ENCODE measurements at places on chromosomes 6 and 20. TPM values are rescaled to one million over a fixed set of nuclear protein-coding genes. Genes with fewer than 3 reads are reported as not detected.

DNA sequence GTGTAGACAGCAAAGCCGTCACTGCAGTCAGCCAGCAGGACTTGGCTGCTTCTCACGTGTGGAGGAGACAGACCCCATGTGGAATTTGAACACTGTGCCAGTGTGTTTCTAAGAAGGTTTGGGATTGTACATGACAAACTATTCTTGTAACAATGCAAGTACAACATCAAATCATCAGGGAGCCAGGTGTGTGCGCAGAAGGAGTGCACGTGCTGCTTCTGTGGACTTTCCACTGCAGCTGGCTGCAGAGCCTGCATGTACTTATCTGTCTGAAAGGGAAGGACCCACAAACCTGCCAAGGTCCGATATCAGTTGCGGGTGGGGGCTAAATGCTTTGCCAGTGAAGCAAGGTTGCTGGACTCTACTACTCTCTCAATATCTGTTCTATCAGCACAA, 211.6 kb downstream of the WDR27 start:
- no peak overlapping the region for H3K4me3 ChIP-seq
- no peaks in the 10 kb centered on the region for H3K4me1 ChIP-seq
- H3K36me3 ChIP-seq = no peaks in the 10 kb centered on the region

GRCh38 chr6:75273009-75273408, 11.6 kb downstream of the TMEM30A start:
- peaks cover 37% of the 10 kb centered on the region for H3K4me1 ChIP-seq
- H3K27me3 ChIP-seq = no peaks in the 10 kb centered on the region
- no peak overlapping the region for H3K4me3 ChIP-seq
- no peak for DNase-seq
- peak overlapping the region; percentile 55 for H3K27ac ChIP-seq

GRCh38 chr6:20433321-20433720, 31.6 kb downstream of the E2F3 start:
- H3K4me1 ChIP-seq = no peaks in the 10 kb centered on the region
- no peak overlapping the region for H3K27ac ChIP-seq
- no peak for DNase-seq
- no peaks in the 10 kb centered on the region for H3K27me3 ChIP-seq
- no peaks in the 10 kb centered on the region for H3K36me3 ChIP-seq

DNA sequence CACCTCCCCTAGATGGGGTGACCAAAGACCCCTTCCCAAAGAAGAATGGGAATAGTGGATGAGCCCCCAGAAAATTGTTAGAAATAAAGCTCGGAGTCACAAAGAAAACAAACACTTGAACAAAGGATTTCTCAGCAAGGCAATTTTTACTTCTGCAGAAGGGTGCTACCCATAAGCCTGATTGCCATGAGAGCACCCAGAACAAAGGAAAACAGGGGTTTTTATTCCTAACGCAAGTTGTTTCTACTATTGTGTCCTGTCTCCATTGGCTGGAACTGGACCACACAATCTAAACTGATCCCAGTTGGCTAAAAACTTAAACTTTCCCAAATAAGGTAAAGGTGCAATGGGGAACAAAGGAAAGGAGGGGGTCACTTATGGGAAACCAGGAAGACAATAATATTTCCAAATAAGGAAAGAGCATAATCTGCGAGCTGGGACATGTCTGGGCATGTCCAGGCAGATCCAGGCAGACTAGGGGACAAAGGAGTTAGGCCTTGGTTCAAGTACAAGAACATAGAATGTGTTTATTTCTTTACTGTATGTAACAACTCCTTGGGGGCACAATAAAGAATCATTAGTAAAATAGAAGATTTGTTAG, 20.0 kb downstream of the HLA-B start:
- no peaks in the 10 kb centered on the region for H3K4me1 ChIP-seq
- no peaks in the 10 kb centered on the region for H3K36me3 ChIP-seq
- no peak overlapping the region for H3K4me3 ChIP-seq
- H3K27ac ChIP-seq = no peak overlapping the region
- H3K27me3 ChIP-seq = no peaks in the 10 kb centered on the region

- no peak overlapping the region for H3K27ac ChIP-seq
- no peaks in the 10 kb centered on the region for H3K27me3 ChIP-seq
- H3K4me3 ChIP-seq = no peak overlapping the region
Observed at GRCh38 chr6:166203003-166203640, 35.5 kb upstream of the TBXT start.

- H3K27ac ChIP-seq = no peak overlapping the region
- H3K4me3 ChIP-seq = no peak overlapping the region
- no peak for DNase-seq
- H3K36me3 ChIP-seq = no peaks in the 10 kb centered on the region
- H3K4me1 ChIP-seq = no peaks in the 10 kb centered on the region
- H3K27me3 ChIP-seq = no peaks in the 10 kb centered on the region
Observed at GRCh38 chr6:133555685-133556084, 314.5 kb downstream of the EYA4 start.

The TREML1 gene
- 2.6 TPM for total RNA-seq

The SIRPG gene
- not detected for total RNA-seq

The MYLK2 gene
- not detected for total RNA-seq

The SRSF12 gene
- total RNA-seq = 0.10 TPM

All from upper lobe of left lung (tissue), 6 donors.